Adrenal gland (tissue), 19 donors: ENCODE measurements at places on chromosomes 3 and 15. TPM values are rescaled to one million over a fixed set of nuclear protein-coding genes. Genes with fewer than 3 reads are reported as not detected.

EXOG gene
- total RNA-seq: 13.6 TPM

GOLGA8G gene
- not detected for total RNA-seq

TGM4 gene
- total RNA-seq: not detected

IGSF11 gene
- 29.1 TPM for total RNA-seq

DNA sequence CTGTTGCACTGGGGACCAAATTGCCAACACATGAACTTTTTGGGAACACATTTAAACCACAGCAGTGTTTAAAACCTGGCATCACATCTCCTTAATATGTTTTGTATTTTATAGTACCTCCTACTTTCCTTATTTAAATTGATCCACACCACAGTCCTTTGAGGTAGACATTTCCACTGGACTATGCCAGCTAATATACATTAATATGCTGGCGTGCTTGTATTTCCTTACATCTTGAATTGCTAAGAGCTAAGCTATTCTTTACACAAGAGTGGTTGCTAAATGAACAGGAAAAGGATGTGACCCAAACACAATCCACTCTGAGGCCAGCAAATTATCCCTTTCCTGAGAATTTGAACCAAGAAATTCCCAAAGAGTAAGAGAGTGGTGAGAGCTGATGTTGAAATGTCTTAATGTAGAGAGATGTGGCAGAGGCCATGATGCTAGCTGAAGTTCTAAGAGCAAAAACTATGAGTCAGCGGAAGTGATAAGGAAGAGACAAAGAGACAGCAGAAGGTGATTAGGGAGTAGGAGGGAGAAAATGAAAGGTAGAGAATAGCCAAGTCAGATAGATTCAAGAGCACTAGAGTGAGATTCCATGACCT is 131.2 kb downstream of the CD47 start:
- no peak for DNase-seq

GRCh38 chr3:43764471-43764870 is 73.7 kb downstream of the ABHD5 start:
- no peak for DNase-seq

DNA sequence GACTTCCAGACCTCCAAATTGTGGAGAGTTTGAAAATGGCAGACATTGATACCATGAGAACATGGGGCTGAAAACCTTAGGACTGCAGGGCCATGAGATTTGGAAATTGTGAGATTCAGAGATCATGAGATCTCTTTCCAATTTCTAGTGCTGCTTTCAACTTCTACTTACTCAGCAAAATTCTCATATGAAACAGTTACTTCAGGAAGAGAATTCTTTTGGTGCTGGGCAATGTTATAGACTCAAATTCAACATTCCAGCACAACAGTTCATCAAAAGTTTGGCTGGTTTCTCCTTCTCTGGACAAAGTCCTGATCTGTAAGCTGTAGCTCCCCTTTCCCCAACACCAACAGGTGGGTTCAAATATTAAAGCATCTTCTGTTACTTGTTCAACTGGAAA is 506.9 kb upstream of the NECTIN3 start:
- no peak for DNase-seq

DNA sequence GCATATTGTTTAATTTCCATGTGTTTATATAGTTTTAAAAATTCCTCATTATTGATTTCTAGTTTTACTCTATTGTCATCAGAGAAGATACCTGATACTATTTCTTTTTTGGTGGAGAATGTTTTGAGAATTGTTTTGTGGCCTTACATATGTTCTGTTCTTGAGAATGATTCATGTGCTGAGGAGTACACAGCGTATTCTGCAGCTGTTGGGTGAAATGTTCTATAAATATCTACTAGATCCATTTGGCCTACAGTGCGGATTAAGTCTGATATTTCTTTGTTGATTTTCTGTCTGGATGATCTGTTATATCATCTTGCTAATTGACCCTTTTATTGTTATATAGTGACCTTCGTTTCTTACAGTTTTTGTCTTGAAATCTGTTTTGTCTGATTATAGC is 109.7 kb downstream of the UBE2E2 start:
- no peak for DNase-seq

GRCh38 chr3:73498764-73499622 is 125.7 kb downstream of the PDZRN3 start:
- no peak for DNase-seq

DNA sequence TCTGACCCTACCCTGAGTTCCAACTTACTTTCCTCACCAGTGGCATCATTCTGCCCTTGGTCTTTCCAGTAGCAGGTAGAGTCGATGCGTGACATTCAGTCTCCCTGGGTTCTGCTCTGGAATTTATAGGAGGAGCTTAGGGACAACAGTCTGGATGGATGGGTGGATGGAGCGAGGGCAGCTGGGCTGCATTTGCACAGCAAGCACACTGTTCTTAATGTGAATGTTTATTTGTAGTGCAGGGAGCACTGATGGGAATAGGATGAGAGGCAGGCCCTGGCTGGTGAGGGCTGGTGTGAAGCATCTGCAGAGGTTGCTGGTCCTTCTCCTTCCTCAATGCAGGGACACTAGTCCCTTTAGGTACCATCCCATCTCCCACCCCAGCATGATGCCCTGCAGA is 176.2 kb downstream of the EPHB1 start:
- no peak for DNase-seq

- no peak for DNase-seq
These were observed 558.3 kb downstream of the NR2F2 start for GRCh38 chr15:96888764-96889163.

DNA sequence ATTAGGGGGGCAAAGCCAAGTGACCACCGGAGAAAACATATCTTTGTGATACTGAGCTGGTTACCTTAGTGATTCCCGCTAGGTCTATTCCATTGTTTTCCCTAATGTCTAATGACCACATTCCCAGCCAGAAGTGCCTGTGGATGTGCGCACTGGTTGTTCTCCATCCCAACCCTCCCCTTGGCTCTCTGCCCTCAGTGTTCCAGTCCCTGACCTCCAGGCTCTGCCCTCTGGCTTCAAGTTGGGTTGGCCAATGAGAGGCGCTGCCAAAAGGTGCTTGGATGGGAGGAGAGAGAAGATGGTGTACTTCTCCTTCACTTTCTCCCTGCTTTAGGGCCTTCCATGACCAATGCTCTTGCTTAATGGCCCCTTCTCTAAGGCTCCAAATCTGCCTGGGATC is 2.4 kb downstream of the COLQ start:
- no peak for DNase-seq

GRCh38 chr15:80643431-80643951 is 51.6 kb upstream of the ABHD17C start:
- DNase-seq: no peak

DNA sequence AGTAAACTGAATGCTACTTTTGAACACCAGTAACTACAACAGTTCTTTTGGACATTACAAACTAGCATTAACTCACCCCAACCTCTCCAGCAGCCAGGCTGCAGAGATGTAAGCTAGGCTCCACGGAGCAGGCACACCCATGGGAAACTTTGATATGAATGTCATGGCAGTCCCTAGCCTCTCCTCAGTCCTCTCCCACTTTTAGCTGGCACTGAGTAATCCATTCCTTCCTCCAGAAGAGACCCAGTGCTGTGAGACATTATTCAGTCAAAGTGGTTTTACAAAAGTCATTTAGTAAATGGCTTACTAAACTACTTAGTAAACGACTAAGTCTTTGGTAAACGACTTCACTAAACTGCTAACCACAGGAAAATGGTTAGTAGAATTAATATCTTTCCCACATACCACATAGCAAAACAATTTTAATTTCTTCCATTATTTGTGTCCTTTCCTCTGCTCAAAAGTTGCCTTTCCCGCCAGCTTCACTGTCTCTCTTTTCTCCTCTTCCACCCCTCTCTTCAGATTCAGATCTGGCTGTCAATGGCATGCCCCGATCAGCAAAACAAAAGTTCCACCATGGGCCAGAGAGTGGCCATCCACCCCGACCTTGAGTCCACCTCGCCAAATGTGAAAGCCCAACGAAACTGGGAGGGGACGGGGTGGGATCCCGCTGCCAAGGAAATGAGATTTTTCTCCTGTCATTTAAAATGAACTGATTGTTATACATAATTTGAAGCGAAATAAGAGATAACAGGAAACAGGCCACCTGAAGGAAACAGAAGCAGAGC is 67.5 kb upstream of the TJP1 start:
- DNase-seq: no peak

GRCh38 chr3:19148768-19149091 is 420 bp downstream of the KCNH8 start:
- no peak for DNase-seq

DNA sequence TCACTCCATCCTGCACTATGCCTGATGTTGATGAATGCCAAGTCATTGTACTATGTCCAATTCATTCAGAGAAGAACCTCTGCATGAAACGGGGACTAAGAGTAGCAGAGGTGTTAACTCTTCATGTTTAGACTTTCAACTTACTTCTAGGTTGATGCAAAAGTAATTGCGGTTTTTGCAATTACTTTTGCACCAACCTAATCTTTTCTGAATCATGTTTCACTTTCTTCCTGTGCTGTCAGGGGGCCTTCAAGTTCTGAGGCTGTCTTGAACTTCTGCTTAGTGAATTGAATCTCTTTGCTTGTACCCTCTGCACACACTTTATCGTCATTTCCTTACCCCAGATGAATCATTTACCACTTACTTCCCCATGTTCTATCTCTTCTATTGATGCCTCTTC is 636.2 kb downstream of the NAALADL2 start:
- DNase-seq: no peak

GRCh38 chr15:59762558-59762957 is 73.4 kb upstream of the BNIP2 start:
- no peak for DNase-seq

GRCh38 chr3:157204431-157204830 is 44.5 kb upstream of the CCNL1 start:
- no peak for DNase-seq

- DNase-seq: peak; percentile 15
These were observed 3.1 kb downstream of the CMC1 start for GRCh38 chr3:28244491-28244890.

DNA sequence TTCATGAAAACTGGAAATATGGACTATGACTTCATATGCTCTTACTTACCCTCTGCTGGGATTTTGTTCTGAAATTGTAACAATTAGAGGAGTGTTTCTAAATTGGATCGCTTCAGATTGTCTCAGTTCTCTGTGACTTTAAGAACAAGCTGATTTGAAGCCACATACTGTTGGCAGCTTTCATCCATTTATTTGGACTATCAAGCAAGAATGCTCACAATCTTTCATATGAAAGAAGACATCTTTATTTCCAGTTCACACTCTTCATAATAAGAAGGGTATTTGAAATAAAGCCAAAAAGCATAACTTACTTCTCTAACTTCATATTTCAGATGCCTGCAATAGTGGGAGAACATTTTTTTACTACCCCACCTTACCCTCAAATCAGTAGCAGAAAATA is 491.6 kb upstream of the TPRG1 start:
- no peak for DNase-seq

- DNase-seq: no peak
These were observed 163.4 kb upstream of the AGTR1 start for GRCh38 chr3:148534089-148534988.
